Astrocyte of the hippocampus (primary cell): ENCODE measurements at places on chromosomes 6 and 20.
A peak's percentile ranks its signal among the peaks of the same experiment; 100 is the strongest.

- no peak for DNase-seq
These were observed 158.7 kb downstream of the SYNE1 start for GRCh38 chr6:152478377-152479010.

DNA sequence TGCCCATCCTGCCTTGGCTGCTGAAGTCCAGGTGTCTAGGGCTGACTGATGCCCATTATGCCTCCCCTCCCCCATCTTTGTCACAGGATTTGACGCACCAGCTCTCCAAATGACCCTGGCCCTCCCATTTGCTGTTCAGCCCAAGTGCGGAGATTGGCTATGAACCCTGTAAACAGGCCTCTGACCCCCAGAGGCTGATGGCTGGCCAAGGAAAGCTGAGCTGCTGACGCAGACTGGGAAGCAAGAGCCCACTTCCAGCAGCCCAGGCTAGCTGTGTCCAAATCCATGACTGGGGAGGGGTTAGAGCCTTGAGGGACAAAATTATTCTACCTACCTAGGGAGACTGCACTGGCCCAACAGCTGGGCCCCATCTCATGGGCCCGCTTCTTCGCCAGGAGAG lies 797 bp upstream of the GNRH2 start:
- no peak for DNase-seq

GRCh38 chr6:33061987-33062386 lies 11.5 kb downstream of the HLA-DPA1 start:
- no peak for DNase-seq

DNA sequence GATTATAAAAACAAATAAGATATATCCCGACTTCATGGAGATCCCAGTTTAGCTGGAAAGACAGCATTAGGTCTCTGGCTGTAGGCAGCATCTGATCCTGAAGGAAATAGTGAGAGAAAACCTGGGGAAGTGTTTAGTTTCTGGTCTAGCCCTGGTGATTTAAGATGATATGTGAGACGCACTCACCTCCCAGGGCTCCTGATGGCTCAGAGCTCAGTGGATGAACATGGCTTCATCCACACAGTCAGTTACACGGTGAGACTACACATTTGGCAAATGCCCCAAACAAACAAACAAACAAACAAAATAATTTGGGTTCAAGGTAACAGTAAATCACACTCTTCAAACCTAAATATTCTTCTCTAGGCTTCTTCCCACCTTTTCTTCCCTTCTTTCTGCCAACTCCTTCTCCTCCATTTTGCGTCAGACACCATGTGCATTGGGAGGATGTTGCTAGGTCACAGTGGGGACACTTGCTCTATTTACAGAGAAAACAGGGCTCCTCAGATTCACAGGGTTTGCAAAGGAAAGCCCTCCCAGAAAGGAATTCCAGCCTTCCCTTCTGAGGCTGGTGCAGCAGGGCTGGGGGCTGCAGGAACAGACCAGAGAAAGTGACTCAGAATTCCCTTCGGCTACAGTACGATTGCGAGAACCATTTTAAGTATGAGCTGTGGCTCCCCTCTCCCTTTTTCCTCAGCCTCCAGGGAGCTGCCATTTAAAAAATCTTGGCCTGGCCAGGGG lies 59.6 kb upstream of the SALL4 start:
- peak; percentile 52 for DNase-seq

- peak; percentile 52 for DNase-seq
These were observed at the start of gene FOXS1 for GRCh38 chr20:31845300-31845863. FOXS1 (minus strand) TSS chr20:31845604; CDS start chr20:31845542, 62 bp downstream.

GRCh38 chr20:8525017-8525343 lies 392.9 kb downstream of the PLCB1 start:
- no peak for DNase-seq

DNA sequence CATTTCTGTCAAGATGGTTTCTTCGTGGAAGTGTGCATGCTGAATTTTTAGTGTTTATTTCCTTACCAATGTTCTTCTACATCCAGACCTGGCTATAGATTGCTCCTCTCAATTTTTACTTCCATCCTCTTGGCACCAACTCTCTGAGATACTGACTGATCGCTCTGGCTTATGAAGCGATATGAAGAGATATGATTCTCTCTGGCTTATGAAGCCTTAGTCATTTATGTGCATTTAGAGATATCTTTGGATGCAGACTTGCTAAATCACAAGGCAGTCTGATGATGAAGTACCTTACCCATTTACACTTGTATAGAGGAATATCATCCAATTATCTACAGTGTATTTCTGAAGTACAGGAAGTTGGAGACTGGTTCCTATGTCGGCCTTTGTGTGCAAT lies 295.4 kb upstream of the STXBP5 start:
- DNase-seq: no peak

GRCh38 chr6:89679215-89680120 lies 40.9 kb upstream of the LYRM2 start:
- DNase-seq: no peak

GRCh38 chr6:15550546-15551123 lies 112.2 kb downstream of the DTNBP1 start:
- DNase-seq: no peak

DNA sequence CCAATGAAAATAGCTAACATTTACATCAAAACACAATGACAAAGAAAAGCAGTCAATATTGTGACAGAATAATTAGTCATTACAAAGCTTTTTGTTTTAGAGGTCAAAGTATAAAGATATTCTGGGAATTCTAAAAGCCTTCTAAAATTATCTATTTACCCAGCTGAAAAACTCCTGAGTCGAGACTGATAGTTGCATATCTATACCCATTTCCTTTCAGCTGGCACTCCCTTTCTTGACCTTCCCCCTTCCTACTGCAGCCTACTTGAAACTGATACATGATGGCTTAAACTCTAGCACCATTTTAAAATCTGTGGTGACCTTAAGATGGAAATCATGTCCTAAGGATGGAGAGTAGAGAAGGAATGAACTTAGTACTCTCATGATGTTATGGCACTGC lies 38.6 kb downstream of the LMBRD1 start:
- DNase-seq: no peak

DNA sequence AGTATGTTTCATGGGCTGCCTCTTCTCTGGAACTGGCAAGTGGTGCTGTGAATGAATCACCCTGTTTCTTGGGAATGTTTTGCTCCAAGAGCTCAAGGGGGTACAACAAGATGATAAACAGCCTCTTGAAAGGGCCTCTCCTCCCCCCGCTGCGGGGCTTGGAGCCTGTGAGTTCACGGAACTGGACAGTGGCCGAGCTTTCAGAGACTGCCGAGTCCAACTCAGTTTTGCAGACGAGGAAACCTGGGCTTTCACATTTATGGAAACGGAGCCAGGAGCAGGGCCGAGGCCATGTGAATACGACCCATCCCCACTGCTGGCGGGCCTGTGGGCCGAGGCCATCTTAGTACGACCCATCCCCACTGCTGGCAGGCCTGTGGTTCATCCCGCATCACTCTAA lies 18.2 kb upstream of the SRC start:
- peak; percentile 76 for DNase-seq

DNA sequence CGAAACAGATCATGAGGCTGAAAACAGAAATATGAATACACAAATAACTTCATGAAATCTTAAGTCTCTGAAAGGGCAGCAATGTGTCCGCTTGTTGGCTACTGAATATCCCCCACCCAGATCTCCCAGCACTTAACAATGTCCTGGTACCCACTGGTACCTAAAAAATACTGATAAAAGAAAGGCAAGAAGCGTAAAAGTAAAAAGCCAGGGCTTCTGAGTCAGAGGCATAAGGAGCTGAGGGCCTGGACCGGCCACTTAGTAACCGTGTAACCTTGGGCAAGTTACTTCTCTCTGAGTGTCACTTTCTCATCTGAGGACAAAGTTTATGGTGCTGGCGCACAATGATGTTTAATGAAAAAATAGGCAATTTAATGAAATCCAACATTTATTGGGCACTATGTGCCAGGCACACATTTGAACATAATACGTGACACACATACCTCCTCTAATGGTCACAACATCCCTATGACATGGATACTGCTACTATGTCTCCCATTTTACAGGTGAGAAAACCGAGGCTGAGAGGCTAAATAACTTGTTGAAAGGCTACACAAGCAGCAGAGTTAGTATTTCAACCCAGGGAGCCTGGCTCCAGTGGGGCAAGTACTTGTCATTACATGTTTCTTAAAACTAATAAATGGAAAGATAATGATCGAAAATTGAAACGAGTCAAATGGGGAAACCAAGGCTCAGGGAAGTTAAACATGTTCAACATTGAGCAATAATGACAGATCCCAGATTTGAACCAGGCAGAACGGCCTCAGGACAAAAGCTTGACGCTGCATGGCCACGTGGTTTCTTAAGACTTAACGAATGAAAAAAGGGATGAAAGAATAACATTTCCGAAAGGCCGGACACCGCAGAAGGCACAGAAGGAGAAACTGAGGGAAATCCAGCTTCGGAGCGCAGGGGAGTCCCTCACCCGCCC lies 828 bp downstream of the TP53RK start:
- DNase-seq: peak; percentile 45

DNA sequence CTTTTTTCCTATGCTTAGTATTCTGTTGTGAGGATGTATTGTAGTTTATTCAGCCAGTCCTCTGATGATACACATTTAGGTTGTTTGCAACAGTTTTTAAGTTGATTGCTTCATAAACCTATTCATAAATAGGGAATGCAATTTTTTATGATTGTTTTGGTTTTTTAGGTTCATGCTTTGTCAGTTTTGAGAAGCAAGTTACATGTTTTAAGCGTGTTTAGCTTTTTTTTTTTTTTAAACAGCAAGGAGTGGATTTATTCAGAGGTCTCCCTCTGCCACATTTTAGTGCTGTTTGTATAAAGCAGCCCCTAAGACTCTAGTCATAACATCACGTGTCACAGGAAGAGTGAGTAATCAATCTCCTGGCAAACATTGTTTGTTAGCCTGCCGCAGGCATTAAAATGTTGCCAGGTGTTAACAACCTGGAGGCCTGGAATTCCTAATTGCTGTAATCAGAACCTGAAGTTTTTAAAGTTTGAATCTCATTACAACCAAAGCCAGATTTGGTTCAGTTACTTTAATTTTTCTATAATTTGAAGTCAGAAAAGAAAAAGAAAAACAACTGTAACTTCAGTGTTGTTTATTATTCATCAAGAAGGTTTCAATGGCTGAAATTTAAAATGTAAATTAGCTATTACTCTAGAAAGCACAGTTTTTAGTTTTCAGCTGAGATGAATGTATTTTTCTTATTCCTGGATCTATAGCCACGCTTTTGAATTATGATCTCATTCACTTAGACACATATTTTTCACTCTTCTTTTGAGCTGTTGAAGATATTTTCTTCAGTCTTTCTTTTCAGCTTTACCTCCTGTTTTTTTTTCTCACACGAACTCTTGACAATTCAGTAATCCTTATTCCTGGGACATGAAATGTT lies 59.2 kb downstream of the KCNS1 start:
- peak; percentile 66 for DNase-seq

DNA sequence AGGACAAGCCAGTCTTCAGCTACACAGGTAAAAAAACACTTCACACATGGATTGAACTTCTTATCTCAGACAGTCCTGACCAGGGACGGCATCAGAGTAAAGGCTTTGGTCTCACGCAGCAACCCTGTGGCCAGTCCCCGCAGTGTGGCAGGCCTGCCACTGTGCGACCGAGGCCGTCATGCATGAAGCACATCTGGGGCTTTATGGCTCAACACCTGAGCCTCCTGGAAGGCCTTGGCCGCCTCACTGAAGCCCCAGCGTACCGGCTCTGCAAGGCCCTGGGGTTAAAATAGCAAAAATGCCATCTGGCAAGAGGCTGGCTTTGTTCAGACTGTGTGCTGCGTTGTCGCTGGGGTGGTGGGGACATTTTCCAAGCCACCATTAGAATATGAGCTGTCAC lies 32.8 kb downstream of the TBC1D7 start:
- no peak for DNase-seq
